ENCODE measurements at places on chromosomes 11 and 22.
A peak's percentile ranks its signal among the peaks of the same experiment; 100 is the strongest.

- no peak for DNase-seq
Observed at GRCh38 chr11:9573775-9574621, 528 bp downstream of the WEE1 start.

DNA sequence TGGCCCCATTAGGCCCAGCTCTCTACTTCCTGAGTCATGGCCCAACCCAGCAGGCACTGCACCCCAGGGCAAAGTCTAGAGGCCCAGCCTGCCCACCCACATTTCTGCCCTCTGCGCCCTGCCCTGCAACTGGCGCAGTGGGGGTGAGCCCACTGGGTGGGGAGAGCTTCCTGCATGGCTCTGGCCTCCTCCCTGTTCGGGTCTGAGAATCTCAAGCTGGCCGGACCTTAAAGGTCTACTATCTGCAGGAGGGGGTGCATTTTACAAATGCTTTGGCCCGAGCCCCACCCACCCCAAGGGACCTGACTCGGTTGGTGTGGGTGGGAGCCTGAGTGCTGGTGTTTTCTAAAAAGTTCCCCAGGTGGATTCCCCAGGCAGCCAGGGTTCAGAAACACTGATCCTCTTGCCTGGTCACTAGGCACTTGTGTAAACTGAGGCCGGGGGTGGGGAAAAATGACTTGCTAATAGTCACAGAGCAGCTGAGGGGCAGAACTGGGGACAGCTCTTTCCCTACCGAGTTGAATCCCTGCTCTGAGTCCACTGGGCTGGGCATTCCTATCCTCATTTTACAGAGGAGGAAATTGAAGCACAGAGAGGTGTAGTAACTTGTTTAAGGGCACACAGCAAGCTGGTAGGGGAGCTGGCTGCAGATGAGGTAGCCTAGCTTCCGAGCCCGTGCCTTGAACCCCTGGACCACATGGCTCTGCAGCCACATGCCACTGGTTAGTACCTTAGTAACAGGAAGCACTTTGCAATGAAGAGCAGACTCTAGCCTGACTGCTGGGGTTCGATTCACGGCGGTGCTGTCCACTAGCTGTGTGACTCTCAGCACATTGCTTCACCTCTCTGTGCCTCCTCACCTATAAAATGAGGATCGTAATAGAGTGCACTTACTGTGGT lies 36.3 kb downstream of the CD82 start:
- no peak for DNase-seq

- DNase-seq, result peak; percentile 87
Observed at GRCh38 chr11:67357831-67358670, 4.7 kb upstream of the POLD4 start.

DNA sequence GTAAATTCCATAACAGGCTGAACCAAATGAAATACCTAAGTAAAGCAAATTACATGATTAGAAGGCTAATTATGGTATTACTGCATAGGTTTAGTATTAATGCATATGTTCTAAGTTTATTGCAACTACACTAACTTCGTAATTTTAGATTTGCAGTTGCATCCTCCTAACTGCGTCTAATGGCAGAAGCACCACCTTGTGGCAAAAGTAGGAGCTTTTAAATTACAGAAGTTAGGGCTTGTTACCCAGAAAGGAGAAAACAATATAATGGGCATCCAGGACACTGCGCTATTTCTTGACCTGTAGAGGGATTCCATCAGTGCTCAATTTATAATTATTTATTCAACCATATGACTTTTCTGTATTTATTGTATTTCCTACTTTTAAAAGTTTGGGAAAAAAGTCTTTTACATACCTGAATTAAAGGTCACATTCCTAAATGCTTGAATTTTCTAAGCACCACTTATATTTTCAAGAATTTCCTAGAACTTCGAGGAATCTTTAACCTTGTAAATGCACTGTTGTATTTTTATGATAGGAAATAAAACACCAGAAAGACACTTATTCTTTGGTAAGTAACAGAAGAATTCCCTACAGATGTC lies 16.3 kb upstream of the GPR83 start:
- DNase-seq, result peak; percentile 60

GRCh38 chr11:41978945-41979344 lies 519.5 kb upstream of the LRRC4C start:
- DNase-seq, result no peak
